Liver (tissue), 10 donors: ENCODE measurements at places on chromosomes 6 and 20. TPM values are rescaled to one million over a fixed set of nuclear protein-coding genes. Genes with fewer than 3 reads are reported as not detected.

The ABHD16B gene
- not detected for total RNA-seq

The TNFAIP3 gene
- total RNA-seq, result 8.0 TPM

DNA sequence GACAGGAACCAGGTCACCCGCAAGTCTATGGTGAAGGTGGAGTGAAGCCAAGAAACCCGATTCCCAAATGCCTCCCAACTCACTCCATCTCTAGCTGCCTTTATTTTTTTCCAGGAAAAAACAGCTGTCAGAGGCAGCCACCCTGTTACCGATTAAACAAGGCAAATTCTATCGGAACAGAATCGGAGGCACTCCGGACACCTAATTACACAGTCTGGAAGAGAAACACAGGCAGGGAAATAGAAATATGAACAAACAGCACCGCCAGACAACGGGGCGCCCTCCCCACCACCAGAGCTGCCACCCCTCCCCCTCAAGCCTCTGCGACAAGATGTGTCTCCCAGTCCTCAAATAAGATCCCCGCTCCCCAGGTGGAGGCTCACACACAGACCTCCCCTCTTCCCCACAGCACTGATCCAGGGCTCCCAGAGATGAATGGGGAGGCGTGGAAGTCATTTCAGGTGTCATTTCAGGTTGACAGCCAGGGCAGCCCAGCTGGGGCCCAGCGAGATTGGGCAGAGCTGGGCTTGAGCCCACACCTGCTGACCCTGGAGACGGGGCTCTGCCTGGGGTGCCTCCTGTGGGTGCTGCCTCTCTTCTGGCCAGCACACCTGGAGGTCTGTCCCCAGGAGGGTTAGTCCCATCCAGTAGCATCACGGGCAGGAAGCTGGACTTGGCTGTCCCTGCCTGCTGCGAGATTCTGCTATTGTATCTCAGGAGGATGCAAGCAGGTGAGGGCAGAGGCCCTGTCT lies 19.8 kb upstream of the VSTM2L start:
- H3K27ac ChIP-seq, result no peak overlapping the region
- H3K36me3 ChIP-seq, result no peaks in the 10 kb centered on the region
- no peaks in the 10 kb centered on the region for H3K27me3 ChIP-seq

The FNDC1 gene
- 0.17 TPM for total RNA-seq

DNA sequence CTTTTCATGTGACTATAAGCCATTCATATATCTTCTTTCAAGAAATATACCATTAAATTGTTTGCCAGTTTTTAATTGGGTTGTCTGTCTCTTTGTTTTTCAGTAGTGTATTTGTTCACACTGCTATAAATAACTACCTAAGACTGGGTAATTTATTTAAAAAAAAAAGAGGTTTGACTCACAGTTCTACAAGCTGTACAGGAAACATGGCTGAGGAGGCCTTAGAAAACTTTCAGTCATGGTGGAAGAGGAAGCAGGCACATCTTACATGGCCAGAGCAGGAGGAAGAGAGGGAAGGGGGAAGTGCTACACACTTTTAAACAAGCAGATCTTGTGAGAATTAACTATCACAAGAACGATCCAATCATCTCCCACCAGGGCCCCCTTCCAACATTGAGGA lies 255.3 kb downstream of the EPM2A start:
- no peak overlapping the region for H3K4me3 ChIP-seq
- DNase-seq, result no peak
- no peaks in the 10 kb centered on the region for H3K27me3 ChIP-seq
- H3K27ac ChIP-seq, result no peak overlapping the region
- H3K4me1 ChIP-seq, result no peaks in the 10 kb centered on the region

GRCh38 chr20:16351415-16351814 lies 221.8 kb downstream of the KIF16B start:
- no peak overlapping the region for H3K4me3 ChIP-seq
- H3K27me3 ChIP-seq, result no peaks in the 10 kb centered on the region
- no peaks in the 10 kb centered on the region for H3K36me3 ChIP-seq
- DNase-seq, result no peak
- H3K27ac ChIP-seq, result no peak overlapping the region

DNA sequence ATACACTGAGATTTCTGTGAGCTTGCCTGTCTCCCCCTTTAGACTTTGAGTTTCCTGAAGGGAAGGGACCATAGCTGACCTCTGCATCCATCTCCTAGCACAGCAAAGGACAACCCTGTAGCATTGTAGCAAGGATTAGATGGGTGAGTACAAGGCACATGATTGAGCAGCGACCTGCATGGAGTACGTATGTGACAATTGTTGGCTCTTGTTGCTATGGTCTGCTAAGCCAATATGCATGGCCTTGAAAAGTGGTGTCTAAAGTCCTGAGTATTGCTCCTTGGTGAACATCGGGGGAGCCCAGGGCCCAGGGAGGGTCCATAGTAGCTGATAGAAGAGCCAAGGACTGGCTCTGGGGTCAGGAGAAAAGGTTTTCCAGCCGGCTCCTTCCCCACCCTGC lies 365.0 kb upstream of the CHD6 start:
- DNase-seq, result no peak
- H3K27ac ChIP-seq, result no peak overlapping the region
- H3K4me1 ChIP-seq, result no peaks in the 10 kb centered on the region
- no peak overlapping the region for H3K4me3 ChIP-seq

DNA sequence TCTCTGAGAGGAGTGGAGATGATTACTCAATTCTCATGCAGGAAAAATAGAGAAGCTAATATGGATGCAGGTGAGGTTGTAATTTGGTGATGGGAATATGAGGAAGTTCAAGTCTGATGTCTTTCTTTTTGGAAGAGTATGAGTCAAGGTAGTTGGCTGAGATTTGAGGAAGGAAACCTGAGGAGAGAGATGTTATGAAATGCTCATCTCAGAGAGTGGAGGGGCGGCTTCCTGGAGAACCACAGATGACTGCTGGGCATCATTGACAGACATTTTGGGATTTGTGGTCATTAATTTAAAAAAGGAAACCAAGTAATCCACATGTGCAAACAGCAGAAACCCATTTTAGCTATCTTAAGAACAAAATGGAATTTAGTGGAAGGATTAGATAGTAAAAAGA lies 72.5 kb upstream of the UST start:
- H3K36me3 ChIP-seq, result no peaks in the 10 kb centered on the region
- H3K4me1 ChIP-seq, result no peaks in the 10 kb centered on the region
- no peaks in the 10 kb centered on the region for H3K27me3 ChIP-seq
- no peak overlapping the region for H3K4me3 ChIP-seq

DNA sequence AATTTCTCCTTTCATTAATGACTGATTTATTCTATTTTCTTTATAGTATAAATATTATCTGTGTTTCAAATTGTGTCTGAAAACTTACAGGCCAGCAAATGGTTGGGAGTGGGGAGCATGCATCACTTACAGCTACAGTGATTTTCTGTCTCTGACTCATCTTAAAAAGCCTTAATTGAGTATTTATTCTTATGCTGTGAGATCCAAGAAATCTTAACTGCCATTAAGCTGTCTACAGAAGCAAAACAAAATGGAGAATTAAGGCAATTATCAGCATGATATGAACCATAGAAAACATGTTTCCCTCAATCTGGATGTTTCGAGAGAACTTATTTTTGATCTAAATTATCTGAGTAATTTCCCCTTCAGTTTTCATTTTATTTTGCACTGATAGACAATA lies 831.2 kb downstream of the KIF16B start:
- H3K36me3 ChIP-seq, result no peaks in the 10 kb centered on the region
- H3K4me1 ChIP-seq, result no peaks in the 10 kb centered on the region
- H3K27ac ChIP-seq, result no peak overlapping the region
- H3K4me3 ChIP-seq, result no peak overlapping the region

GRCh38 chr6:6003621-6004366 lies 2.9 kb downstream of the NRN1 start:
- peaks cover 46% of the 10 kb centered on the region for H3K4me1 ChIP-seq
- DNase-seq, result no peak
- H3K36me3 ChIP-seq, result no peaks in the 10 kb centered on the region
- peak overlapping the region; percentile 0 for H3K4me3 ChIP-seq

GRCh38 chr20:9496155-9496554 lies 18.2 kb upstream of the LAMP5 start:
- no peak overlapping the region for H3K4me3 ChIP-seq
- peaks cover 6% of the 10 kb centered on the region for H3K27me3 ChIP-seq
- H3K4me1 ChIP-seq, result no peaks in the 10 kb centered on the region
- DNase-seq, result no peak

The OPRL1 gene
- total RNA-seq, result 0.79 TPM

The GLP1R gene
- total RNA-seq, result not detected

- H3K27ac ChIP-seq, result no peak overlapping the region
- no peak for DNase-seq
- no peaks in the 10 kb centered on the region for H3K4me1 ChIP-seq
- no peaks in the 10 kb centered on the region for H3K27me3 ChIP-seq
These were observed 42.5 kb upstream of the PNISR start for GRCh38 chr6:99467509-99468106.

The AVP gene
- total RNA-seq, result not detected

- H3K4me3 ChIP-seq, result no peak overlapping the region
- no peaks in the 10 kb centered on the region for H3K27me3 ChIP-seq
- H3K4me1 ChIP-seq, result no peaks in the 10 kb centered on the region
- peak overlapping the region; percentile 16 for H3K27ac ChIP-seq
These were observed 170.7 kb downstream of the MYLK4 start for GRCh38 chr6:2579804-2580570.

DNA sequence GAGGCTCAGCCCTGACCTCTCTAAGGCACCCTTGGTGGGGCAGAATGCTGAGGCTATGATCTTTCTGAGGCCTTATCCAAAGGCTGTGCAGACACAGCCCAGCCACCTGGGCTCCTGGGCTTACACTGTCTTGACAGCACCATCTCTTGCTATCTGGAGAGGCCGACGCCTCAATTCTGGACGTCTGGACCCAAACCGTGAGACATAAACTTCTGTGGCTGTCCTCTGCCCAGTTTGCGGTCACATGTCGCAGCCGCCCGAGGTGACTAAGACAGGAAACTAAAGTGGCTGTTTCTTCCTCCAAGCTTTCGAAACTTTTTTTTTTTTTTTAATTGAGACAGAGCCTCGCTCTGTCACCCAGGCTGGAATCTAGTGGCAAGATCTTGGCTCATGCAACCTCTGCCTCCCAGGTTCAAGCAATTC lies 49.3 kb downstream of the PRR18 start:
- H3K4me1 ChIP-seq, result peaks cover 6% of the 10 kb centered on the region
- H3K36me3 ChIP-seq, result no peaks in the 10 kb centered on the region
- H3K27me3 ChIP-seq, result no peaks in the 10 kb centered on the region
- H3K27ac ChIP-seq, result peak overlapping the region; percentile 22
- DNase-seq, result no peak
- H3K4me3 ChIP-seq, result no peak overlapping the region

- H3K27ac ChIP-seq, result no peak overlapping the region
- H3K27me3 ChIP-seq, result no peaks in the 10 kb centered on the region
- no peaks in the 10 kb centered on the region for H3K36me3 ChIP-seq
- no peak for DNase-seq
- no peak overlapping the region for H3K4me3 ChIP-seq
These were observed 13.6 kb upstream of the SSTR4 start for GRCh38 chr20:23021541-23021940.

DNA sequence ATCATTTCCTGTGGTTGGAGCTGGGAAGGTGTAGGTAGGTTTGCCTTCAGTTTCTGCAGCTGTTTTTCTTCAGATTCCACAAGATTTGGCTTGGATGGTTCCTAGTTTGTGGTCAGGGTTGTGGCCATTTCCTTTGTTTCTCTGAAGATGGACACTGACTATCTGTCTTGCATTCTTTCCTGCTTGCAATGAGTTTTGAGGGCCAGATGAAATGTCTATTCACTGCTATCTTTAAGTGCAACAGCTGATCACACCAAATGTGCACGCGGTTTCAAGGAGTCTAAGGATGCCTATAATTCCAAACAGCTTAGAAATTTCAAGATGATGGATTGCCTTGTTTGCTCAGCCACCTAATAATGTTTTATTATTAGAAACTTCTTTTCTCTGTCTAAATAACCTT lies 28.4 kb downstream of the IL20RA start:
- no peaks in the 10 kb centered on the region for H3K4me1 ChIP-seq
- H3K27me3 ChIP-seq, result no peaks in the 10 kb centered on the region
- no peak overlapping the region for H3K4me3 ChIP-seq
- H3K36me3 ChIP-seq, result no peaks in the 10 kb centered on the region
- H3K27ac ChIP-seq, result no peak overlapping the region
- DNase-seq, result no peak
